Body of pancreas (tissue), 4 donors: ENCODE measurements at places on chromosomes 4 and X. TPM values are rescaled to one million over a fixed set of nuclear protein-coding genes. Genes with fewer than 3 reads are reported as not detected.

GRCh38 chrX:133435544-133436124, 20.3 kb upstream of the GPC4 start:
- H3K27ac ChIP-seq = no peak overlapping the region
- DNase-seq = no peak
- H3K4me1 ChIP-seq = no peaks in the 10 kb centered on the region
- no peaks in the 10 kb centered on the region for H3K27me3 ChIP-seq
- no peak overlapping the region for H3K4me3 ChIP-seq

The PHEX gene
- total RNA-seq = not detected

- no peaks in the 10 kb centered on the region for H3K27me3 ChIP-seq
- H3K36me3 ChIP-seq = no peaks in the 10 kb centered on the region
- H3K4me1 ChIP-seq = no peaks in the 10 kb centered on the region
- H3K27ac ChIP-seq = no peak overlapping the region
- no peak for DNase-seq
- H3K4me3 ChIP-seq = no peak overlapping the region
Measured at GRCh38 chrX:46991664-46992063, 79.4 kb downstream of the JADE3 start.

DNA sequence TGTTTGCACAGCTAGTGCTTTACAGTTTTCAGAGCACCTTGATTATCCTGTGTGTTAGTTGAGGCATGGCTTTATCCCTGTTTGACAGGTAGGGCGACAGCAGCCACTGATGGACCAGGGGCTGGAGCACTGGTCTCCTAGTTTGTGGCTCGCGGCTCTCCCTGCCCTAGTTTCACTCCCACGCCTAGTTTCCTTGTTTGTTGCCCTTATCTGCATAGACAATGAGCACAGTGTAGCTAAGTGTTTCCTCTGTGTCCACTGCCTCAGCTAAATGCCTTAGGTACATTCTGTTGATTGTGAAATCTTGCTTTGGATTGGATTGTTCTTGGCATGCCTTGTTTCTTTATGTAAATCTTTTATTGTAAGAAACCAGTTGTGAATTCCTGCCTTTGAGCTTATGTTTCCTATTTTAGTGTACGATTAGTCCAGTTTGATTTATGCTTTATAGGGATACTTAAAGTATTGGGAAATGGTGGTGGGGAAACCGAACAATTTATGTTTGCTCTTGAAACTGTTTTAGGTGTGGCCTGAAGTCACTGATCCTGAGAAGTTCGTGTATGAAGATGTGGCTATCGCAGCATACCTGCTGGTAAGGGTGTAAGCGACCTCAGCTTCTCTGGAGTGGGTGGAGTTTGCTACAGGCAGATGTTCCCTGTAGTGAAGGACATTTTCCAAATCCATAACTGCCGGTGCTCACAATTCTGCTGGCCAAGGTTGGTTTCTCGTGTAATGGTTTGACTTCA, 11.0 kb downstream of the TRMT44 start:
- peaks cover 26% of the 10 kb centered on the region for H3K36me3 ChIP-seq
- DNase-seq = peak; percentile 46
- peaks cover 7% of the 10 kb centered on the region for H3K4me1 ChIP-seq
- H3K27me3 ChIP-seq = no peaks in the 10 kb centered on the region

The SLC38A5 gene
- 83.8 TPM for total RNA-seq

GRCh38 chr4:155679343-155679742, 12.7 kb downstream of the GUCY1A1 start:
- no peak for DNase-seq
- H3K4me3 ChIP-seq = no peak overlapping the region
- H3K27me3 ChIP-seq = no peaks in the 10 kb centered on the region
- peaks cover 17% of the 10 kb centered on the region for H3K4me1 ChIP-seq
- H3K36me3 ChIP-seq = no peaks in the 10 kb centered on the region

GRCh38 chr4:142379277-142380051, 466.6 kb downstream of the INPP4B start:
- no peaks in the 10 kb centered on the region for H3K27me3 ChIP-seq
- H3K27ac ChIP-seq = peak overlapping the region; percentile 69
- H3K4me3 ChIP-seq = no peak overlapping the region
- H3K4me1 ChIP-seq = peaks cover 34% of the 10 kb centered on the region

DNA sequence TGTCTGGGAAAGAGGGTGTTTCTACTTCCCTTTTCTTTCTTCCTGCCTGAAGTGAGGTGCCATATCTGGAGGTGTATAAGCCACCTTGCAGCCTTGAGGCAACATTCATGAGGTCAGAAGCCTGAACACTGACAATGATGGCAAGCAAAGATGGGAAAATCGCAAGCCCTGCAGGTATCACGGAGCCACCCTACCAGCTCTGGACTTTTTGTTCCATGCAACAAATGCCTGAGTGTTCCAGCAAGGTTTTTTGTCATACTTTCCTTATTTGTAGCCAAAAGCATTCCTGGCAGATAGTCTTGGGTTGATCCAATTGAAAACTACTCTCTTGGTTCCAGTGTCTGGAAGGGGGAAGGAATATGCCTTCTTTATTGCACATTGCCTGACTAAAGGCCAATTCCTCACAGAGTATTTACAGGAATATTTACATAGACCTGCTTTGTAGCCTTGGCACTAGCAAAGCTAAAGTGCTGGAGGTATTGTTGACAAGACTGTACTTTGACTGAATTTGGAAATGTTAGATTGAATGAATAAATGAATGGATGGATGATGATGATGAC, 14.4 kb upstream of the SOD3 start:
- no peaks in the 10 kb centered on the region for H3K36me3 ChIP-seq
- H3K27me3 ChIP-seq = no peaks in the 10 kb centered on the region
- H3K4me1 ChIP-seq = no peaks in the 10 kb centered on the region
- H3K4me3 ChIP-seq = no peak overlapping the region

- peak overlapping the region; percentile 55 for H3K4me3 ChIP-seq
- no peaks in the 10 kb centered on the region for H3K27me3 ChIP-seq
- peaks cover 23% of the 10 kb centered on the region for H3K4me1 ChIP-seq
- H3K27ac ChIP-seq = peak overlapping the region; percentile 100
Measured at GRCh38 chr4:82899374-82900065, 1.0 kb upstream of the THAP9 start.

DNA sequence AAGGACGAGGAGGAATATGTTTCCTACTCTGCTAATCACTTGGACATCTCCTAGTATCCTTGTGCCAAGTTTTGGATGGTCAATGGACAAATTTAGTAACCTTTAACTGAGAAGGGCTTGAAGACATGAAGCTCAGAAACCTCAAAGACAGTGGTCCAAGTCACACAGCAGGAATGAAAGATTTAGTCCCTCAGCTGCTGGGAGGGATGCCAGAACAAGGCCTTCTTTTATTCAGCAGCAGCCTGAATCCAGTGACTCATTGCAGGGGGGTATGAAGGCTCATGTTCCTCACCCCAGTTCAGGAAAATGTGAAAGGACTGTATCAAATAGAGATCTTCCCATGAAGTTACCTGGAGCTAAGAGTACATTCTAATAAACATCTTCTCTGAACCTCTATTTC, 214.9 kb upstream of the UGT8 start:
- no peaks in the 10 kb centered on the region for H3K36me3 ChIP-seq
- H3K4me1 ChIP-seq = no peaks in the 10 kb centered on the region
- no peaks in the 10 kb centered on the region for H3K27me3 ChIP-seq
- H3K4me3 ChIP-seq = no peak overlapping the region
- DNase-seq = no peak

The PCDH7 gene
- total RNA-seq = 2.6 TPM

- H3K36me3 ChIP-seq = no peaks in the 10 kb centered on the region
- no peaks in the 10 kb centered on the region for H3K27me3 ChIP-seq
- H3K27ac ChIP-seq = no peak overlapping the region
Measured at GRCh38 chr4:181933471-181933870, 309.7 kb upstream of the TENM3 start.

DNA sequence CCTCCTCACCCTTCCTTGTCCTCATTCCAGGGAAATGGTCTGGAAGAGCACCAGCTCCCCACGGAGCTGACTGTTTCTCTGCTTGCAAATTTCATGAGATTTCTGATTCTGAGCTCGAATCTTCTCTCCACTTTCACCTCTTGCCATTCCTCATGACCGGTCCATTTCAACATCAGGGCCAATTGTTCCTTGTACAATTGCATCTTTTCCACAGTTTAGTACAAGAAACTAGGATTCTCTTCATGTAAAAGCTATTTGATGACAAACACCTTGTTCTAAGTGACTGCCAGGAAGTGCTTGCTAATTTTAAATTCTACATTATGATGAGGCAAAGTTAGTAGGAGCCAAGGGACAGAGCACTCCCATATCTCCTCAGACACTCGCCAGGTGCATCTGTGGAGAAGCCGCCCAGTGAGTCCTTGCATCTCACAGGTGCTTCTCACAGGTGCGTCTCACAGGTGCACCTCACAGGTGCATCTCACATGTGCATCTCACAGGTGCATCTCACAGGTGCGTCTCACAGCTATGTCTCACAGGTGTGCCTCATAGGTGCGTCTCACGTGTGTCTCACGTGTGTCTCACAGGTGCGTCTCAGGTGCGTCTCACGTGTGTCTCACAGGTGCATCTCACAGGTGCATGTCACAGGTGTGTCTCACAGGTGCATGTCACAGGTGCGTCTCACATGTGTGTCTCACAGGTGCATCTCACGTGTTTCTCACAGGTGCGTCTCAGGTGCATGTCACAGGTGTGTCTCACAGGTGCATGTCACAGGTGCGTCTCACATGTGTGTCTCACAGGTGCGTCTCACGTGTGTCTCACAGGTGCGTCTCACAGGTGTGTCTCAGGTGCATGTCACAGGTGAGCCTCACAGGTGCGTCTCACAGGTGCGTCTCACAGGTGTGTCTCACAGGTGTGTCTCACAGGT, 3.0 kb upstream of the PDE6B start:
- no peaks in the 10 kb centered on the region for H3K27me3 ChIP-seq
- H3K36me3 ChIP-seq = no peaks in the 10 kb centered on the region
- no peak overlapping the region for H3K27ac ChIP-seq
- H3K4me1 ChIP-seq = no peaks in the 10 kb centered on the region

DNA sequence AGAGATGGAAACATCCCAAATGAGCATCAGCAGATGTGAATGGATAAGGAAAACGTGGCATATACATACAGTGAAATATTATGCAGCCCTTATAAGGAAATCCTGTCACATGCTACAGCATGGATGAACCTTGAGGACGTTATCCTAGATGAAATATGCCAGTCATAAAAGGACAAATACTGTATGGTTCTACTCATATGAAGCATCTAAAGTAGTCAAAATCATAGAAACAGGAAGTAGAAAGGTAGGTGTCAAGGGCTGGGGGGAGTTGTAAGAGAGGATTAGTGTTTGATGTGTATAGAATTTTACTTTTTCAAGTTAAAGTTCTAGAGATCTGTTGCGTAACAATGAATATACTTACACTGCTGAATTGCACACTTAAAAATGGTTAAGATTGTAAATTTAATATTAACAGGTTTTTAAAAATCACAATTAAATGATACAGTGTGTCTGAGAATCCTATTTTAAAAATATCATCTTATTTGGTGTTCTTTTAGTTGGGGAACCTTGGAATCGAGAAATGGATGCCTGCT, 58.5 kb downstream of the KDM6A start:
- H3K27me3 ChIP-seq = no peaks in the 10 kb centered on the region
- peaks cover 11% of the 10 kb centered on the region for H3K4me1 ChIP-seq
- no peaks in the 10 kb centered on the region for H3K36me3 ChIP-seq
- no peak overlapping the region for H3K27ac ChIP-seq

DNA sequence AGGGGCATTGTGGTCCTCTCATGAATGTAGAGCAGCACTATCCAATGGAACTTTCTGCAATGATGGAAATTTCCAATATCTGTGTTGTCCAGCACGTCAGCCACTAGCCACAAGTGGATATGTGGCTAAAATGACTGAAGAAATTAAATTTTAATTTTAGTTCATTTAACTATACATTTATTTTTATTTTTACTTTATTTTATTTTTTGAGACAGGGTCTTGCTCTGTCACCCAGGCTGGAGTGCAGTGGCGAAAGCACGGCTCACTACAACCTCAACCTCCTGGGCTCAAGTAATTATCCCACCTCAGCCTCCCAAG, 13.3 kb upstream of the RBBP7 start:
- peaks cover 4% of the 10 kb centered on the region for H3K4me1 ChIP-seq
- no peaks in the 10 kb centered on the region for H3K36me3 ChIP-seq
- no peak for DNase-seq

The CCDC160 gene
- not detected for total RNA-seq

GRCh38 chr4:112141366-112142138, 3.7 kb upstream of the FAM241A start:
- peaks cover 3% of the 10 kb centered on the region for H3K4me1 ChIP-seq
- no peak for DNase-seq
- no peak overlapping the region for H3K27ac ChIP-seq
- no peaks in the 10 kb centered on the region for H3K27me3 ChIP-seq
- no peak overlapping the region for H3K4me3 ChIP-seq

GRCh38 chr4:184408684-184409081, 65.7 kb downstream of the IRF2 start:
- H3K36me3 ChIP-seq = peaks cover 3% of the 10 kb centered on the region
- no peak for DNase-seq
- no peak overlapping the region for H3K4me3 ChIP-seq

GRCh38 chr4:177895136-177895535, 452.9 kb upstream of the AGA start:
- no peak overlapping the region for H3K27ac ChIP-seq
- H3K4me3 ChIP-seq = no peak overlapping the region
- H3K27me3 ChIP-seq = no peaks in the 10 kb centered on the region
- DNase-seq = no peak
- no peaks in the 10 kb centered on the region for H3K4me1 ChIP-seq
- no peaks in the 10 kb centered on the region for H3K36me3 ChIP-seq

- H3K4me3 ChIP-seq = no peak overlapping the region
- H3K27me3 ChIP-seq = no peaks in the 10 kb centered on the region
- H3K27ac ChIP-seq = no peak overlapping the region
- no peaks in the 10 kb centered on the region for H3K4me1 ChIP-seq
Measured at GRCh38 chr4:63618883-63619718, 790.1 kb downstream of the TECRL start.

- H3K36me3 ChIP-seq = no peaks in the 10 kb centered on the region
- no peak overlapping the region for H3K4me3 ChIP-seq
- H3K4me1 ChIP-seq = no peaks in the 10 kb centered on the region
- H3K27me3 ChIP-seq = no peaks in the 10 kb centered on the region
Measured at GRCh38 chrX:145410622-145411021, 163.3 kb downstream of the SPANXN1 start.

DNA sequence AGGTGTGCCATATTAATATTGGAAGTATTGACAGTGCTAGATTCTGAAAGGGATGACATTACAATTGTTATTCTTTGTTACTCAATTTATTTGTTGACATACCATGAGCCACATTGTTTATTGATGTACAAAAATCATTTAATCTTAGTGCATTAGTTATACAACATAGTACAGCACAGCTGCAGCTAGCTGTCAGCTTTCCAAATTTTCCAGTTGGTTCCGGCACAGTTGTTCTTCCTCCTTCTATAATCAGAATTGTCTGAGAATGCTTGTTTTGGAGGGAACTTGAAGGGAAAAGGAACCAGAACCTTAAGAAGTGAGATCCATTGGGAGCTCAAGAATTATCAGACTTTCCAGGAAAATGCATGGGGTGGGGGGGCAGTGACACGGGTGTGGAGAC, 281.4 kb downstream of the ZIC3 start:
- H3K27ac ChIP-seq = no peak overlapping the region
- no peak for DNase-seq
- H3K36me3 ChIP-seq = no peaks in the 10 kb centered on the region
- H3K4me3 ChIP-seq = no peak overlapping the region
- H3K27me3 ChIP-seq = no peaks in the 10 kb centered on the region
